Esophagus mucosa (tissue), 1 donor: ENCODE measurements at places on chromosomes 7 and 10. TPM values are rescaled to one million over a fixed set of nuclear protein-coding genes. Genes with fewer than 3 reads are reported as not detected.

GRCh38 chr10:91567815-91568214 lies 65.1 kb downstream of the PPP1R3C start:
- ATAC-seq: peak; percentile 40

DNA sequence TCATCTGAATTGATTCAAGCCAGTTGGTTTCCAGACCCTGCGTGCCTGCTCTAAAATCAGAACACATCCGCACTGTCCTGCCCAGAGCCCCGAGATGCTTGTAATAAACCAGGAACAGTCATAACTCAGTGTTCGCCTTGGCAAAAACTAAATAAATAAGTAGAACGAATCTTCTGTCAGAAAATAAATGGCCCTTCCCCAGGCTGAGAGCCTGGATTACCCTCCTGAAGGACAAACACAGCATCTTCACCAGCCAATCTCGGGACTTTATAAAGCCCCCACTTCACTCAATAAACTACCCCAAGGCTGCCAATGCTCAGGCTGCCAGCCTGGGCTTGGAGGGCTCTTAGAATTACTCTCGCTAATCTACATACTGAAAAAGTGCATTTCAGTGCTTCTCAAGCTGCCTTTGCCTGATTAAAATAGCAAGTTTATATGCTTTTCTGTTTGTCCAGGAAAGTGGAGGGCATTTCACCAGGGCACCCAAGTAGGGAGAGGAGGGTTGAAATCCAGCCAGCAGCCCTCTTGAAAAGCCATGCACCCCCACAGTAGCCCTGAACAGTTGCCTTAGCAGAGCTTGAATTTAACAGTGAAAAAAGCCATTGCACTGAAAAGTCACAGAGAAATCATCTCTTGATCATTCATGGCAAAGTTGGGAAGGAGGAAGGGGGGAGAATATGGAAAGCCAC lies 136.6 kb downstream of the CALN1 start:
- no peak for ATAC-seq

DNA sequence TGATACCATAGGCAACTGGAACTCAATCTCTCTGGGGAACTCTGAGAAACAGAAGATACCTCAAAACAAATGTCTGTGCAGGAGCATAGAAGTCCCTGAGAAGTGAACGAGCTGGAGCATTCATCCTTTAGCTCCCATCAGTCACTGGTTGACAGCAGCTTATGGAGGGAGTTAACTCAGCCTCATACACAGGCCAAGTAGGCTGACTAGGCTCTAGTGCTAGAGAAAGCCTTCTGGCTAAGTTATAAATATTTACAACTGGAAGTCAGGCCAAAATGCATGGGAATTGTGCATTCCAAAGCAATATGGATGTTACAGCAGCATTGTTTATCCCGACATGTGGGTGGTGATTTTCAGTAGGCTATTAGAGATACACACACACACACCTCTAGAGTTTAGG lies 66.5 kb downstream of the ANK3 start:
- no peak for ATAC-seq

DNA sequence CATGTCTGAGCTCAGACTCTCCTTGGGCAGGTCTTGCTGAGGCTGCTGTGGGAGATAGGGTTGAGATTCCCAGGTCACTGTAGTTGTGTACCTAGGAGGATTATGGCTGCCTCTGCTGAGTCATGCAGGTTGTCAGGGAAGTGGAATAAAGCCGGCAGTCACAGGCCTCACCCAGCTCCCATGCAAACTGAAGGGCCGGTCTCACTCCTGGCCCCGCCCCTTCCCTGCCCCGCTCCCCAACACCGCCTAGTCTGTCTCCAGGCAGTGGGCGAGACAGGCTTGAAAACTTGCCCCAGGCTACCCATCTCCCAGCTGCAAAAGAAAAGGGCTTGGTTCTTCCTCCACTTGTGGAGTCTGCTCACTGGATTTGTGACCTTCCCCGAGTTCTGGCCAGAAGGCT lies 41.6 kb upstream of the SDHAF3 start:
- ATAC-seq: peak; percentile 95

DNA sequence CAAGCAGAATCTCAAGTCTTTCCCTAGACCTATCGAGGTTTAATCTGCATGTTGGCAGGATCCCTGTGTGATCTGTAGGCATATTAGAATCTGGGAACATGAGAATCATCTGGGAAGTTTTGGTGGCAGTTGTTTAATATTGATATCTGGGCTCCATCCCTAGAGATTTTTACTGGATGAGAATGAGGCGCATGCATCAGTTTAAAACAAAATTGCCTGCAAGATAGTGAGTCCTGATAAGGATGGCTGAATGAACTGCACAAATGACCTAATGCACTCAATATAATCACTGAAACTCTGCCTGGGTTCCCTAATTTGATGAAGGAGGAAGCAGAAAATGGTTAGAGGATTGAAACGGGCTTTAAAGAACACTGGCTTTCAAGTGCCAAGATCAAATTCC lies 218.0 kb downstream of the FGFR2 start:
- ATAC-seq: no peak

DNA sequence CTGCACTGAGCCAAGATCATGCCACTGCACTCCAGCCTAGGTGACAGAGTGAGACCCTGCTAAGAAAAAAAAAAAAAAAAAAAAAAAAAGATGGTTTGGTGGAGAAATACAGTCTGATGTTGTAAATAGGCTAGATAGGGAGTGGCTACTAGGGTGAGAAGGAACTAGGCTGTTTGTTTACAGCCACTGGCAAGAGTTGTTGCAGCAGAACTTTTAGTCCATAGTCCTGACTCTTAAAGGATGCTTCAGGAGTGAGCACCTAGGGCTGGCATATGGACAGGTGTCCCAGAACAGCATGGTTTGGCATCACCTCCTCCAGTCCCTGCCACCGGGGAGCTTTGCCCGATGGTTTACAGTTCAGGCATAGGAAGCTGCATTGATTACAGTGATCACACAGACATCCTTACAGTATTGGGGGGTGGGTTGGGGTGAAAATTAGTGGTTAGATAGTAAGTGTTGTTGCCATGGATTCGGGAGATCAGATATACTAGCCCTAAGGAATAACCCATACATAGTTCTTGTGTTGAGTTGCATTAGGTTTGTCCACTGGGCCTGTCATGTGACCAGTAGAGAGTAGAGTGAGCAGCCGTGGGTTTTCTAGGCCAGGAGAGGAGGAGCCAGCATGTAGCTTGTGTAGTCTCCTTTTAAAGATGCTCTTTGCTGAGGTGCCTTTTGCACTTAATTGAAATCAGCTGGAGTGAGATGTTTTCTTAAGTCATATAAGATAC lies 35.9 kb downstream of the ZRANB1 start:
- no peak for ATAC-seq

- ATAC-seq: no peak
Observed at GRCh38 chr7:132270517-132270916, 305.8 kb downstream of the PLXNA4 start.

DNA sequence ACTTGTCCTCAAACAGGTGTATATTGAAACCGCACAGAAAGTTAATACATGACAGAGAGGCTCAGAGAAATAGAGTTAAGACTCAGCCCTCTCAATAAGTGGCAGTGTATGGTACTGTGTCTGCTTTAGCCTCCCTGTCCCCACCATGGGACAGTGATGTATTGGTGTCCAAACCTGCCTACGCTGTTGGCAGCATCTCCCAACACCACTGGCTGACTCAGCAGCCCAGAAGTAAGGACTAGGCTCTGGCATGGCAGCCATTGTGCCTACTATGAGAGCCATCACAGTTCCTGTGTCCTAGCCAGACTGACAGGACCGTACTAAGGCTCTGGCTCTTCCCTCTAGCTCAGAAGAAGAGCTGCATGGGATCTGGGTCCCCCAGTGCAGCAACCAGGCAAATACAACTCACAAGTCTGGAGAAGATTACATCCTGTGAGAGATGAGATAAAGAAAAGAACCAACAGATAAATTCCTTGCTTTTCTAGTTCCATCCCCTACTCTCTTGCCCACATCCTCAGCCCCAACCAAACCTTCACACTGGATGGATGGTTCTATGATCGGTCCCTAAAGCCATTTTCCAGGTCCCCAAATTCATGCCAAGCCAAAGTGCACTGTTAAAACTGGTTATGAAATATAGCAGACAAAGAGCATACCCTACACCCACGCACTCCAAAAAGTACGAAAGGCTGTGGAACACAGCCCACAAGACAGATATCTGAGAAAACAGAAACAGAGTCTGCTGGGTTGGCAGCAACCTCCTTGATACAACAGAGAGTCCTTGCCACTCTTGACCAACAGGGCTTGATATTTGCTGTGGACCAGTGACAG lies 44.1 kb upstream of the DMTF1 start:
- no peak for ATAC-seq

- no peak for ATAC-seq
Observed at GRCh38 chr7:1667566-1668395, 2.3 kb upstream of the ELFN1 start.

- no peak for ATAC-seq
Observed at GRCh38 chr10:4834898-4835405, 8.9 kb downstream of the AKR1E2 start.

GRCh38 chr7:22664988-22665798 lies 61.8 kb upstream of the IL6 start:
- no peak for ATAC-seq

- ATAC-seq: no peak
Observed at GRCh38 chr7:39526666-39527065, 39.5 kb upstream of the YAE1 start.

DNA sequence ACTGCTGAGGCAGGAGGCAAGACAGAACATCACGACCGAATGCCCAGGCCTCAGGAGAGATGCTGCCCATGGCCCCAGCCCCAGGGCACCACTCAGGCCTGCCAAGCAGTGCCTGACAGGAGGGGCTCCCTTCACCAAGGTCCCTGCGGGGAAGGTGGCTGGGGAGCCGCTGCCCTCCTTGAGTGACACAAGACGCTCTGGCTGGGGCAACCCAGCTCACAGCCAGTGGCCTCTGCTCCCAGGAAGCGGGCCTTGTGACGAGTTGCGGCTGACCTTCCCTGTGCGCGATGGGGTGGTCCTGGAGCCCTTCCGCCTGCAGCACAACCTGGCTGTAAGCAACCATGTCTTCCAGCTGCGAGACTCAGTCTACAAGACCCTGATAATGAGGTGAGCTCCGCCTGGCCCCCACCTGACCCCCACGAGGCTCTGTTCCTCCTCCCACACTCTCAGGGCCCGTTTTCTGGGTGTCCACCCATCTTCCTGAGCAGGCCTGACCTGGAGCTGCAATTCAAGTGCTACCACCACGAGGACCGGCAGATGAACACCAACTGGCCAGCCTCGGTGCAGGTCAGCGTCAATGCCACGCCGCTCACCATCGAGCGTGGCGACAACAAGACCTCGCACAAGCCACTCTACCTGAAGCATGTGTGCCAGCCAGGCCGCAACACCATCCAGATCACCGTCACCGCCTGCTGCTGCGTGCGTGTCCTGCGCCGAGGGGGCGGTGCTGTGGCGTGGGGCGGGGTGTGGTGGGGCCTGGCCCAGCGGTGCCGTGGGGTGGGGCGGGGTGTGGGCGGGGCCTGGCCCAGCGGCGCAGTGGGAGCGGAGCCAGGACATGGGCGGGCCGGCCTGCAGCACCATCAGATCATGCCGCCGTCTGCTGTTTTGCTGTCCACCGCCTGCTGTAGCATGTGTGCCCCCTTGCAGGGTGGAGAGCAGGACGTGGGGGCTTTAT lies 12.8 kb downstream of the ZMIZ2 start:
- peak; percentile 91 for ATAC-seq

GRCh38 chr10:119821182-119821581 lies 51.5 kb downstream of the MCMBP start:
- ATAC-seq: no peak

GRCh38 chr7:1257863-1258262 lies 25.2 kb downstream of the UNCX start:
- ATAC-seq: no peak

DNA sequence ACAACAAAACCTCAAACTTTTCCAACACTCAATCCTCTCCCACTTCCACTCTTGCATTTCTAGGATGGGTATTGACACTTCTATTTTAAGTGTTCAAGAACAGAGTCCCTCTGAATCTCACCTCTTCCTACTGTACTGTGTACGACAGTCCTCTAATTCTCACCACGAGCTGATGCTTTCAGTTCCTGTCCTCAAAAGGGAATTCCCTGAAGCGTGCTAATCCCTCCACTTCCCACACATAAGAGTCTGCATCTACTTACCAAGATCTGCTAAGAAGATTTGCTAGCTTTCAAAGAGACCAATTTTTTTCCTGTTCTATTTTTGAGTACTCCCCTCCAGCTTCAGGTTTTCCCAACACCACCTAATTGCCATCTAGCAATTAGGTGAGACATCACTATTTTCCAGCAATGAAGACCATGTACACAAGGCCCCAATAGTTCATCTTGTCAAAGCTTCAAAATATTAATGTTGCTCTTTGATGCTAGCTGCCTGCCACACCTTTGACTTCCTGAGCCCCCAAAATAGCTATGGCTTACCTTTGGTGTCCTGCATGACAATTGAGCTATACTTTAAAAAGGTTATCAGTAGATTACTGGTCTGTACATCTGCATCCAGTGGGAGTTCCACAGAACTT lies 54.4 kb downstream of the ARMH3 start:
- no peak for ATAC-seq

DNA sequence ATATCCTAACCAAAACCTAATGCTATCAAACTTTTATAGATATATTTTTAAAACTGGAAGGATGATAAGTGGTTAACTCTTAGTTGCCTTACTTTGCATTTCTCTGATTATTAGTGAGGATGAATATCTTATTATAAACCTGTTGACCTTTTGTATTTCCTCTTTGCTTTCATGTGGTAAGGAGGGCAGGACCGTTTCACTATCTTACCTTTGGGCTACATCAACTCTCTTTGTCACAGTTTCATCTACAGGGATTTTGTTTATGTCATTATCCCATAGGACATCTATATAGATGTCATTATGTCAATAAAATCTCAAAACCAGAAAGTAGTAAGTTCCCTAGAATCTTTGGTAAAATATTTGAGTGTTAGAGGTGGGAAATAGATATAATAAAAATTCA lies 219.3 kb downstream of the THSD7A start:
- no peak for ATAC-seq

- ATAC-seq: peak; percentile 97
Observed at GRCh38 chr10:116888380-116889055, 39.2 kb downstream of the ENO4 start.

- ATAC-seq: no peak
Observed at GRCh38 chr10:91054325-91054724, 133.4 kb upstream of the ANKRD1 start.

- ATAC-seq: no peak
Observed at GRCh38 chr7:87784424-87784823, 91.7 kb downstream of the SLC25A40 start.

DNA sequence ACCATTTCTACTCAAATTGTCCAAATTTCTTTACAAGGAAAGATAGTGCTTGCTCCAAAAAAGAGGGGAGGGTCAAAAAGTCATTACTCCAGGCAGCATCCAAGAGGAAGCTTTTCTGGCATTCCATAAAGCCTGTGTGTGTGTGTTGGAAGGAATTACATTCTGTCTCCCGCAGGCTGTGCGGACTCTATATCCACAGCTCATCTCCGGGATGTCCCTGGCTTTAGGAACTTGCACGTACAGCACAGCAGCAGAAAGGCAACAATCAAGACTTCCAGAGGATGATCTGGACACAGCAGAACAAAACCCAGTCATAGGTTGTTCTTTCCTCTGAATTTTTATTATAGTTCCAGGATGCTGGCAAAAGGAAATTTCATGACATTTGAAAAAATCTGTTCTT lies 94.8 kb downstream of the ITIH5 start:
- ATAC-seq: no peak

- ATAC-seq: no peak
Observed at GRCh38 chr10:99609186-99609585, 11.1 kb downstream of the SLC25A28 start.

STEAP1B gene
- total RNA-seq: 2.0 TPM

ADIRF gene
- 46.1 TPM for total RNA-seq

POLR2J gene
- 38.5 TPM for total RNA-seq

AOAH gene
- 1.7 TPM for total RNA-seq

ANKRD61 gene
- not detected for total RNA-seq

NT5C3A gene
- 13.7 TPM for total RNA-seq

CPA2 gene
- not detected for total RNA-seq

CAMK2B gene
- total RNA-seq: 1.1 TPM

TAS2R4 gene
- total RNA-seq: 0.56 TPM
